ENCODE measurements at places on chromosomes 2 and 18. TPM values are rescaled to one million over a fixed set of nuclear protein-coding genes. Genes with fewer than 3 reads are reported as not detected.

Gene CFAP221
- total RNA-seq: not detected

Gene DNAJC5G
- total RNA-seq: not detected

Gene SERPINB7
- 18.6 TPM for total RNA-seq

Gene CIDEA
- not detected for total RNA-seq

- DNase-seq: no peak
Observed at GRCh38 chr2:60095903-60096302, 457.6 kb downstream of the BCL11A start.

- peak; percentile 100 for DNase-seq
Observed at GRCh38 chr2:64750817-64751285, 97.1 kb upstream of the SERTAD2 start.

DNA sequence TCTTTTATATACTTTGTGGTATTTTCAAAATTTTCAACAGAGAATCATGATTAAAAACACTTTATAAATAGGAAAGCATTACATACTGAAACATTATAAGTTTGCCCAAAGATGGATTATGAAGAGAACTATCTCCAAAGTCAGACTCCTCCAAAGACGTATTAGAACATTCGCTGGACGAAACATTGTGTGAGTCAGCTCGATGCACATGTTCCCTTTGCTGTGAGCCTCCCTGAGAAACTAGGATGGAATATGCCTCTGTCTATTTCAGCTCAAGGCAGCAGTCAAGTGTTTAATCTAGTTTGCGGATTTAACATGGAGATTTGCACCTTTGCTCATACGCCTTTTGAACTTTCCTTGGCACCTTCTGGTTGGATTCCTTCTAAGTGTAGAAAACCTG, 92.2 kb upstream of the NCKAP5 start:
- DNase-seq: peak; percentile 45

DNA sequence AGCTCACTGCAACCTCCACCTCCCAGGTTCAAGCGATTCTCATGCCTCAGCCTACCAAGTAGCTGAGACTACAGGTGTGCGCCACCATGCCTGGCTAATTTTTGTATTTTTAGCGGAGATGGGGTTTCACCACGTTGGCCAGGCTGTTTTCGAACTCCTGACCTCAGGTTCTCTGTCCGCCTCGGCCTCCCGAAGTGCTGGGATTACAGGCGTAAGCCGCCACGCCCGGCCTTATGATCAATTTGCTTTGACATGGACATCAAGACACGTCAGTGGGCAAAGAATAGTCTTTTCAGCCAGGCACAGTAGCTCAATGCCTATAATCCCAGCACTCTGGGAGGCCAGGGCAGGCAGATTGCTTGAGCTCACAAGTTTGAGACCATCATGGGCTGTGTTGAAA, 48.0 kb upstream of the CABYR start:
- no peak for DNase-seq

DNA sequence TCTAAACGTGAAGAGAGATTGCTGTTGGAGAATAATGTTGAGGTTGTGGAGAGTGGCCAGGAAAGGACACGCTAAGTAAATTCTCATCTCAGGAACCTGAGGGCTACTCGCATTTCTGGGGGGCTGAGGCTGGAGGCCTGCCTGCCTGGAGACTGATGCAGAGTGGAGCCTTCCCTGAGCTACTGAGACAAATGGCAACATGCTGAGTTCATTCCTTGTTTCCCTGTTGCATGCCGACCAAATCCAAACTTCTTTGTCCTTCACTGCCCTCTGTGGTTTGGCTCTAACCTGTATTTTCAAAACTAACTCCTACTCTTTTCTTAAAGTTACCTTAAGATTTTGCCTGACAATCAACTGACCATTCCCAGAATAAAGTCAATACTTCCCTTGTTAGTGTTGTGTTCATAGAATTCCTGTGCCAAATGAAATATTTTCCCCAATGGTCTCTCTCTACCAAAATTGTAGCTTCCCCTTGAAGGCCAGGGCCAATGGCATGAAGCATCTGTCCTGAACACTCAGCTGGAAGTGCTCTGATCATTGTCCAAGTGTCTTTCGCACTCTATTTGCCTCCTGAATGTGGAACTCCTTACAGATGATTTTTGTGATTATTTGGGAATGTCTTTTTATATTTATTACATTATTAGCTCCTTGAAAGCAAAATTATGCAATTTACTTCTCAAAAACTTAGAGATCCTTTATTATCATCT, 1085.6 kb downstream of the SOCS6 start:
- no peak for DNase-seq

GRCh38 chr2:169983506-169983905, 156.3 kb downstream of the UBR3 start:
- peak; percentile 56 for DNase-seq

- DNase-seq: no peak
Observed at GRCh38 chr18:5537860-5538259, 5.9 kb downstream of the EPB41L3 start.

Data from GM23248 (cell line).